ENCODE measurements at places on chromosomes 6 and 20. TPM values are rescaled to one million over a fixed set of nuclear protein-coding genes. Genes with fewer than 3 reads are reported as not detected.

POU3F2 gene
- 3.3 TPM for total RNA-seq

LY86 gene
- total RNA-seq = not detected

NFS1 gene
- total RNA-seq = 31.0 TPM

DNA sequence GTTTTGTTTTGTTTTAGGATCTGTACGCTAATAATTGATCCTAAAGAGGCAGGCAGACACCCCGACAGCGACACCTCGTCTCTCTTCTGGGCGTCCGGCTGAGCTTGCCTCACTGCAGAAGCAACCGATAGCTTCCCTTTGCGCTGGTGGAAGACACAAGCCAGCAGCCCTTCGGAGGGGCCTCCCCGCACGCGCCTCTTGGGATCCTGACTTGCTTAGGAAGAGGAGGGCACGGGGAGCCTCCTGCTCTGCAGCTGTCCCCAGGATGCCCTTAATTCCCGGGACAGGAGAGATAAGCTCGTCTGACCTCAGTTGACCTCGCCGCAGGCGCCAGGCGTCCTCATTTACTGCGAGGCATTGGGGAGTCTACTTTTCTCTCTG lies 94.0 kb downstream of the CD83 start:
- no peak for DNase-seq

DNA sequence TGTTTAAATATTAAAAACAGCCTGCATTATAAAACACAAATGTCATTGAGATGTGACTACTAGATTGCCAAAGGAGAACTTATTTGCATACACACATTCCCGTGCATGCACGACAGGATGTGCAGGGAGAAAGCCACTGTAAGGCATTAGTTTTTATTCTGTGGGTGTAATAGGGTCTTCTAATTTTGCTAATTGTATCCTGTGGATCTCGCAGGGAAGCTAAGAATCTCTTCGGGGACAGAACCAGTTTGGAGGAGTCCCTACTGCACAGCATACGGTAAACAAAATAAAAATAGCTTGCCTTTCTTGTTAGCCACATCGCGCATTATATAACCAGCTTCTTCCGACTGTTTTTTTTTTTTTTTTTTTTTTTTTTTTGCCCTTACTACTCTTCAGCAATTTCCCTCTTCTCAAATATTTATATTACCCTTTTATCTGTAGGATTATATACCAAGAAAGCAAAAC lies 2.0 kb downstream of the ATXN1 start:
- DNase-seq = peak; percentile 68

DNA sequence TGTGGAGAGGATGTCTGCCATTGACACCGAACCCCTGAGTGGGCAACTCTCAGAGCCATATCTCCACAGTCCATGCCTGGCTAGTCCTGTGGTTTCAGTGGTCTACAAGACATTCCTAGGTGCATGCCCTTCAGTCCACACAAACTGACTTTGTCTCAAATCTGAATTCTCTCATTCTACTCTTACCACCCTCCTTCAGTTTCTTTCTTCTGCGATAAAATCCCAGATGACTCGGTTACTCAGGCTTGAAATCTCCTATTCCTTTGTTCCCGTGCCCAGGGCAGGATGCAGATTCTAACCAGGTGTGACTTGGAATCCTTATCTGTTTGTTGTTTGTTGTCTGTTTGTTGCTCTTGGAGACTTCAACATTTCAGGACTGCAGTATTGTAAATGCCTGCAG lies 9.3 kb downstream of the CDS2 start:
- peak; percentile 24 for DNase-seq

DNA sequence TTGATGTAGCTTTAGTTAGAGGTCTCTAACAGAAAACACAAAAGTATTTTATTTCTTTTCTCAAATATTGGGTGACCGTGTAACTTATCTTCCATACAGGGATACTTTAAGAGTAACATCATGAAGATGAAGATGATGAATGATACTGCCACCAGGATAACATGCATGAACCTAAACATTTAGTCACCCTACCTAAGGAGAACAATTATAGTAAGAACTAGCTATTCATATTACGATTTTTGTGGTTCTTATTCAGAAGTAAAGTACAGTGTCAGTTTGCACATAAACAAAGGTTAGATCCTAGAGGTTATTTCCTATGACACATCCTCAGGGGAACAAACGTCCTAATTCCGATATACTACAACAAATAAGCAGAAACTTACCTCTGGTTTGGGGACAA lies 21.0 kb downstream of the CLDN20 start:
- DNase-seq = no peak

DNA sequence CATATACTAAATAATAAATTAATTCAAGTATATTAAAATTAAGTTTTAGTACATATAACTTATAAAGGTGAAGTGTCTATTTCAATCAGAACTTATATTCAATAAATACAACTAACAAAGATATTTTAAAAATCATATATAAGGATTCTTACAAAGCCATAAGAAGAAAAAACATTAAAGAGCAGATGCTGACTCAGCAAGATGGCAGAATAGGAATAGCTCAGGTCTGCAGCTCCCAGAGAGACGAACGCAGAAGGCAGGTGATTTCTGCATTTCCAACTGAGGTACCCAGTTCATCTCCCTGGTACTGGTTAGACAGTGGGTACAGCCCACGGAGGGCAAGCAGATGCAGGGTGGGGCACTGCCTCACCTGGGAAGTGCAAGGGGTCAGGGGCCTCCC lies 811.1 kb downstream of the EYS start:
- DNase-seq = no peak

- DNase-seq = no peak
Observed at GRCh38 chr6:161453558-161453957, 179.7 kb upstream of the AGPAT4 start.

- DNase-seq = no peak
Observed at GRCh38 chr6:42378125-42378524, 73.6 kb downstream of the TRERF1 start.

GRCh38 chr20:32831982-32832381 lies 12.2 kb downstream of the MAPRE1 start:
- DNase-seq = no peak

- DNase-seq = no peak
Observed at GRCh38 chr6:155549928-155550327, 94.3 kb upstream of the NOX3 start.

GRCh38 chr20:45111799-45112471 lies 3.0 kb downstream of the WFDC5 start:
- no peak for DNase-seq
